ENCODE measurements at places on chromosomes 5 and 9.

DNA sequence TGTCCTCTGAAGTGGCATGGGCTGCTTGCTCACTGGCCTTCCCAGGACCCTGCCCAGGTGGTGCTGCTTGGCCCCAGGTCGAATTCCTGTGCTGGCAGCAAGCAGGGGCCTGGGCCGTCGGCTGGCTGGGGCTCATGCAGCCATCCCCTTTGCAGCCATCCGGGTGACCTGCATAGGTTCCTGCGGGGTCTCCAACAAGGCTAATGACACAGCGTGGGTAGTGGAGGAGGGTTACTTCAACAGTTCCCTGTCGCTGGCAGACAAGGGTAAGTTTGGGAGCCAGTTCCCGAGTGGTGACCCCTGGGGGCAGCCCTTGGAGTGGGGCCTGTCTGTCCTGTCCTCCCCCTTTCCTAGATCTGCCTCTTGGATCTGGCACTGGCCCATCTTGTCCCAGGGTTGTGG lies 6.1 kb upstream of the EHMT1 start:
- DNase-seq, result no peak

GRCh38 chr5:60677850-60678664 lies 21.9 kb downstream of the DEPDC1B start:
- peak; percentile 63 for DNase-seq

DNA sequence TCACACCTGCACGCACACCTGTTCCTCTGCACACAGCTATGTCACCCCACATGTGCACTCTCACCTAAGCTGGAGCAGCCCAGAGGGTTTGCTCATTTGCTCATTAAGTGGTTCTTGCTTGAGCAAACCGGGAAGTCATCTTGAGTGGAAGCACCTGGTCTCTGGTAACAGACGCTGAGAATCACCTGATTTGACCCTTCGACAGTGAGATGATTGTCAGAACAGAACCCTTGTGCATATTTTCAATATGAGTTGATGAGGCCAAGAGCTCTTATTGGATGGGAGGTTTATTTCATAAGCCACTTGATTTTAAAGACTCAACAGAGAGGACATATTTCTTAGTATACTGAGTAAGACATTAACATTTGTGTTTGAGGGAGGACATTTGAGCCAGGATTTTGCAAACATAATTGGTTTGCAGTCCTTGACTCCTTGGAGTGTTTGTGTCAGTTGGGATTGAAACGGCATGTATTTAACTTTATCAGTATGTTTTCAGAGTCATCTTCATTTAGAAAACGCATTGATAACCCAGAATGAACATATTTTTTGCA lies 22.1 kb upstream of the LPCAT1 start:
- peak; percentile 19 for DNase-seq

- DNase-seq, result no peak
Observed at GRCh38 chr5:83689881-83690280, 30.8 kb downstream of the HAPLN1 start.

DNA sequence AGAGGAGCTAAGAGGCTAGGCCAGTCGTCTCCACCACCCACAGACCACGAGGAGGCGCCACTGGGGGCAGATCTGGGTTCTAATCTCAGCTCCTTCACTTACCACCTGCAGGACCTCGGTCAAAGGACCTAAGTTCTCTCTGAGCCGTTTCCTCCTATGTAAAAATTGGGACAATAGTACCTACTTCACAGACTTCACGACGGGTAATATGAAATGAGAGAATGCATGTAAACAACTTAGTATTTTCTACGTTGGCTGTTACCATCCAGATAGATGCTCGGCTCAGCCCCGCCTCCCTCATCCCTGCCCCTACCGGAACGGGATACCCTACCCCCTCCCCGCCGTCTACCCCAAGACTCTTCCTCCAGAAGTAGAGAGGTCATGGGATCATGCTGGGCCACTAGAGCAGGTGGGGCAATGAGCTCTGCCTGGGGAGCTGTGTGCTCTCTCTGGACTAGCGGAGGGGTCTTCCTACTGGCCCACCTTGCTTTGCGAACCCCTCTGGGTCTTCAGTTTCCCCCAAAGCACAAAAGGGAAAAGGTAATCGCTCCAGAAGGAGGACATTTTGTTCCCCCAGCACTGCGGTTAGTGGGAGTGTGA lies 541 bp downstream of the GNPDA1 start:
- DNase-seq, result no peak

GRCh38 chr5:126808521-126808988 lies 31.6 kb downstream of the LMNB1 start:
- DNase-seq, result no peak

DNA sequence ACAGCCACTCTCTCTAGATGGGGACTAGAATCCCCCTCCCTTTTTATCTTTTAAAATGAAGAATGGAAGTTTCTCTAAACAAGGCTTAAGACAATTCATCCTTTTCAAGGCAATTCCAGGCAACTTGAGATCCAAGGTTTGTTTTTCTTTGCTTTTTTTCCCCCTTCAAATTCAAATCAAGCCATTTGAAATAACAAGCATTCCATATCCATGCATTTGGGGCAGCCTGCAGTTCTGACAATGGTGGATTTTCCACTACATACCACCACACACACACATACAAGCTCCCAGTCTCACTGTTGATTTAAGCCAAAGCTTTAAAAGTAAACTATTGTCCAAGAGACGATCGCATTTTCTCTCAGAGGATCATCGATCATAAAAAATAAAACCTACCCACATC lies 424 bp downstream of the INSYN2B start:
- no peak for DNase-seq

DNA sequence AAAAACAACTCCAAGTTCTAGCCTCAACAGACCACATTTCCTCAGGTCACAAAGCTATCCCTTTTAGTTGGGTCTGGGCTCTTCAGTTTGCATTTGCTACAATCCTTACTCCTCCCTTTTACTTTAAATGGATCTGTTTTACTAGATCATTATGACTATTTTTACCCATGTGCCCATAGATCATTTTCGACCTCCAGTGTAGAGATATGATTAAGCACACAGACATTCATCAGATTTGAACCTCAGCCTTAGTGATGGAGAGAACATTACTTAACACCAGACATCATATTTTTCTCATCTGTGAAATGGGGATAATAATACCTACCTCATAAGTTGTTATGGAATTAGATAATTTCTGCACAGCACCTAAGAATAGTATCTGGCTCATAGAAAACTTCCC lies 141.9 kb downstream of the NPR3 start:
- no peak for DNase-seq

DNA sequence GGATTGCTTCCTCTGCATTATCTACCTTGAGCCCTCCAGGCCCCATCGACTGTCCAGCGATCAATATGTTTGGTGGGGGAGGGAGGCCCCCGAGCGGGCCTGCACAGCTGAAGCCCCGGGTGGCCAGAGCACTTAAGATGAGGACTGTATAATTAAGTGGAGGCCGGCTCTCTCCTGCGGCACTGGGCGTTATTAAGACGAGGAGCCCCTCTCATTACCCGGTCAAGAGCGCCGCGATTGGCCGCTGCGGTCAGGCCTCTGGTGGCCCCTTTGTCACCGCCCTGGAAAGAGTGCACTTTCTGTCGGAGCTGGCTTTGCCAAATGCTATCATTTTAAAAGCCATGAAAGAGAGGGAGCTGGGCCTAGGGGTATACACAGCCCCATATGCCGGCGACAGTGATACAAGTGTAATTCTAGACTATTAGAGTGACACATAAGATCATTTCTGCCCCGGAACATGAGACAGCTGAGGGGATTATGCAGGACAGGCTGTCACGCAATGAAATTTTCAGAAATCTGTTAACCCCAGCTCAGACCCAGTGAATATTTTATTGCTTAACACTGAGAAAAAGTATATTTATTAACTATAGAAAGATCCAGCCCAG lies 106.3 kb upstream of the IRX1 start:
- DNase-seq, result no peak

DNA sequence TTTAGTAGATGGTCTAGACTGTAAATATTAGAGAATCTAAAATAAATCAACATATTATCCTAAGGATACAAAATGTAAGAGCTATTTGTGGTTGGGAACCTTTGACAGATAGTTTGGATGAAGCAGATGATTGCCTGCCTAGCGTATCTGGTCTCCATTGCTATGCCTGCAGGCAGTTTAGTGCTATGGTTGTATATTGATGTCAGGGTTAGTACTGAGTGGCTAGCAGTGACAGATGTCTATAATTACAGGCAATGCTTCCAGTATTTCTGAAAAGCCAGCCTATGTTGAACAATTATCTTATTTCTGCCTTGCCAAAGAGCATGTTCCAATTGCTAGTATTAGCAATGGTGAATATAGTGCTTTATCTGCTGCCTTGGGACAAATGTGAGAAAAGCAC lies 151.3 kb upstream of the TLX3 start:
- no peak for DNase-seq

- no peak for DNase-seq
Observed at GRCh38 chr5:96569332-96569731, 92.8 kb upstream of the CAST start.

DNA sequence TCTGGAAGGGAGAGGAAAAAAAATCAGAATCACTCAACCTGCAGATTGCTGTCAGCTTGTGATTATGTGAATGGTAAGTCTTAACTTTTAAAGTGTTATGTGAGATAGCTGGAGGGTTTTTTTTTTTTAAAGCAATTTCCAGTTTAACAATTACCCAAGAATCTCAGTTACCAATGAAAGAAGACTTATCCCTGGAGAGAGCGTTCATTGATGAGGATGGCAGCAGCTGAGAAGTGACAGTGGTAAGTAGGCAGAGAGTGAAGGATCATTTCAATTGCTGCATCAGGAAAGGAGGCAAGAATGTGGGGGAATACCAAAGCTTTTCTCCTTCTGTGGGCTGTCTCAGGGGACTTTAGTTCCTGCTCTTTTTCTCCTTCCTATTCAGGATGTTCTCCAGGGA lies 370.2 kb upstream of the C9orf72 start:
- no peak for DNase-seq

GRCh38 chr5:61320860-61321259 lies 11.2 kb upstream of the ZSWIM6 start:
- DNase-seq, result no peak

- no peak for DNase-seq
Observed at GRCh38 chr9:124130277-124131075, 118.9 kb downstream of the LHX2 start.

- no peak for DNase-seq
Observed at GRCh38 chr5:170491479-170491878, 12.3 kb upstream of the KCNIP1 start.

- DNase-seq, result no peak
Observed at GRCh38 chr5:121516997-121517396, 334.7 kb upstream of the FTMT start.

GRCh38 chr9:36950389-36950788 lies 83.7 kb downstream of the PAX5 start:
- DNase-seq, result no peak

- DNase-seq, result no peak
Observed at GRCh38 chr9:130927995-130928900, 10.8 kb downstream of the FIBCD1 start.

DNA sequence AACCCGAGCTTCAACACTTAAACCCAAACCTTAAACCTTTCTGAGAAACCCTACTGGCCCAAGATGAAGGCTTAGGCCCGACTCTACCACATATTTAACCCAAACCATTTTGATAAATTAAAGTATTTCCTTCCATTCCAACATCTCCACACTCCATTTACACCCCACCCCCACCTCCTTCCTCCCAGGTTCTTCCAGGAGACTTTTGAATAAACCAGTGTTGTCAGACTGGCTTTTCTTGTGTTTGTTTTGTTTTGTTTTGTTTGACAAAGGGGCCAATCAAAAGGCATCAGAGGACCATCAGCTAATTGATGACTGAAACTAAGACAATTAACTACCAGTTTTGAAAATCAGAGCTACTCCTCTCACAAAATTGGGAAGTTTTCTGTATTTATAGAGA lies 4.6 kb upstream of the ZNF608 start:
- DNase-seq, result no peak

GRCh38 chr9:95635986-95636671 lies 119.4 kb upstream of the PTCH1 start:
- no peak for DNase-seq

- DNase-seq, result no peak
Observed at GRCh38 chr5:67050125-67050524, 146.5 kb downstream of the CD180 start.

DNA sequence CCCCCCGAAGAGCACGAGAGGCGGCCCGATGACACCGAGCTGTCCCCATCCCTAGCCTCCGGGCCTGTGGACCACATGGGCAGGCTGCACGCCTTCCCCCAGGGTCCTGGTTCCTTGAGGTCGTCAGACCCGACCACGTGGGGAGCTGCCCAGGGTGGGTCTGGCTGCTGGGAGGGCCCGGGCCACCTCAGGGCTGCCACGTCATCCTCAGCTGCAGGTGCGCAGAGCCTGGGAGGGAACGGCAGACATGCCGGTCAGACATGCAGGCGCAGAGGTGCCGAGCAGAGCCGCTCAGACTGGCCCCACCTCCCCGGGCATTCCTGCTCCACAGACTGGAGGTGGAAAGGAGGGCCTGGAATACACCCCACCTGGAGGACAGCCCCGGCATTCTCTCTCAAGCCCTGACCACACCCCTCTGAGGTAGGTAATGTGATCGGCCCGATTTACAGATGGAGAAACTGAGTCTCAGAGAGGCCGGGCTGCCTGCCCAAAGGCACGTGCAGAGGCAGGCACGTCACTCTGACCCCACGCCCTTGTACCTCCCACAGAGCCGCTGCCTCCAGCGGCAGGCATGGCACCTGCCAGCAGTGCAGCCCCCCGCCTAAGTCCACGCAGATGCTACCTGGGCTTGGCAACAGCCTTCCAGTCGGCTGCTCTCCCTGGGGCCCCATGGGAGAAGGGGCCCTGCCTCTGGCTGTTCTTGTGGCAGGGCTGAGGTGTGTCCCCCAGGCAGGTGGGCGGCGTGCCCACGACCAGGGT lies 649 bp downstream of the CCDC187 start:
- DNase-seq, result no peak

GRCh38 chr5:29982457-29982856 lies 1211.0 kb upstream of the CDH6 start:
- DNase-seq, result no peak

DNA sequence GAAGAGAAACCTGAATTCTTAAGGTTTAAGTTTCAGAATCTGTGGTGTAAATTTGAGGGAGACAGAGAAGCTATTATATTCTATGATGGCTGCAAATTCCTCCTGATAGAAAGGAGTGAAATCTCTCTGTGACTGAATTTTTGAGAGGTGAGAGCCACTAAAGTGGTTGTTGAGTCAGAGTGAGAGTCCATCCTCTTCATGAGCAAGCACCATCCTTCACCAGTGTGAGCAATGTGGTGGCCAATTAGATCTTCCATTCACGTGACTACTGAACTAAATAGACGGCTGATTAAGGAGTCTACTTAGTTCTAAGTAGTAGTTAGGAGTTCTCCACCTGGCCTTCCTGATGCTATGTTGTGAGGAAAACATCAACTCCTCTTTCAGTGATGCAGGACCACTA lies 147.8 kb upstream of the CCNH start:
- DNase-seq, result no peak

DNA sequence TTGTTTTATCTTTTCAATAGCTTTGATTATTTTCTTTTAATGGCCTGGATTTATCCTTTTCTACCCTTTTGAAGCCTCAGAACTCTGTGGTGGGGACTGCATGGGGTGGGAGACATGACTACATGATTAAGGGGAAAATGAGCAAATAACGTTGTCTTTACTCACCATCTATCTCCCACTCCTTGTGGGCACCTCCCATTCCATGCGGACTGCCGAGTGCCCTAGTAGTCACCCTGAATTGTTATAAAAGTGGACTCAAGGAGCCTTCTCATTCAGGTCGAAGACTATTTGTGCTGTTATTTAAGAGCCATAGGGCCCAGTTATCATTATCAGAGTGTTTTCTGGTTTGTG lies 281.8 kb downstream of the MLLT3 start:
- no peak for DNase-seq

- no peak for DNase-seq
Observed at GRCh38 chr9:7907551-7908337, 108.2 kb upstream of the DMAC1 start.

Measured in LNCaP clone FGC (cell line).